ENCODE measurements at places on chromosomes 6 and 20.

GRCh38 chr6:37019065-37019450, 13.6 kb downstream of the FGD2 start:
- DNase-seq, result peak; percentile 61

GRCh38 chr6:21240709-21241108, 352.8 kb upstream of the SOX4 start:
- DNase-seq, result no peak

GRCh38 chr20:49291200-49291599, 13.3 kb upstream of the ZNFX1 start:
- no peak for DNase-seq

DNA sequence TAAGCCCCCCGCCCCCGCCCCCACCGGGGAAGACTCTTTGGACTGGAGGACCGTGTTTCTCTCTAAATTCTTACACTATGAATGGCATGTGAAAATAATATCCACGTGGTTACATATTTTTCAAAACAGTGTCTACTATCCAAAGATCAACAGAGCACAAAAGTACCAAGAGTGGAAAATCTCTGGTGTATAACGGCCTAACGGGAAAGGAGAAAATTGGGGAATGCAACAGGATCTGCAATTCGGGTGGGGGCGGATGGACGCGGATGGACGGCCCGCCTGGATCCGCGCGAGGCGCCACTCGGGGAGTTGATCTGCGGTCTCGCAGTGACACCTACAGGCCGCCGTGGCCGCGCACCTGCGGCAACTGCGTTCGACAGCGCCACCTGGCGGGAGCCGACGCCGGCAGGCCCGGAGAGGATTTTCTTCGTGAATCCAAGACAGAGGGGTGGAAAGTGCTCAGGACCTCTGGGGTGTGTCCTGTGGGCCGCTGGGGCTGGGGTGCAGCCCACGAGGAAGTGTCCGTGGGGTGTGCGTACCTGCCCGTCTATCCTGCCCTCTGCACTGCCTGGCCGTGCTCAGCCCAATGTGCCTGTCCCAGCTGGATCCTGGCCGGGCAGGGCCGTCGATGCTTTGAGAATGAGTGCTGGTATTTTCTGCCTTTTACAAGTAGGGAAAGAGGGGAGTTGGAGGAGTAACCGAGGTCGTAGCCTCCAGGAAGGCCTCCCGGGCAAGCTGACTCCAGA, 18.6 kb downstream of the ANKRD60 start:
- peak; percentile 96 for DNase-seq

Measured in Calu3 (cell line).